ENCODE measurements at places on chromosomes 13 and 19. TPM values are rescaled to one million over a fixed set of nuclear protein-coding genes. Genes with fewer than 3 reads are reported as not detected.

Gene C19orf12
- 17.0 TPM for total RNA-seq

- no peak for DNase-seq
These were observed 446.4 kb downstream of the DCT start for GRCh38 chr13:94033098-94033497.

Gene WDFY2
- 3.4 TPM for total RNA-seq

Gene IQCN
- total RNA-seq: 10.6 TPM

DNA sequence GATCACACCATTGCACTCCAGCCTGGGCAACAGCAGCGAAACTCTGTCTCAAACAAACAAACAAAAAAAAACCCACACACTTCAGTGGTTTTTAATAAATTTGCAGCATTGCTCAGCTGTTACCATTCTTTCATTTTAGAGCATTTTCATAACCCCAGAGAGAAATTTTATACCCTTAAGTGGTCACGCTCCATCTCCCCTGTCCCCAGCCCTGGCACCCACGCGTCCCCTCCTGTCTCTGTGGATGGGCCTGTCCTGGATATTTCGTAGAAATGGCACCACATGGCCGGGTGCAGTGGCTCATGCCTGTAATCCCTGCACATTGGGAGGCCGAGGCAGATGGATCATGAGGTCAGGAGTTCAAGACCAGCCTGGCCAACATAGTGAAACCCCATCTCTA lies 7.8 kb downstream of the THOP1 start:
- no peak for DNase-seq

- no peak for DNase-seq
These were observed 298.3 kb downstream of the DIAPH3 start for GRCh38 chr13:59865398-59865797.

- peak; percentile 88 for DNase-seq
These were observed 23.1 kb downstream of the LYL1 start for GRCh38 chr19:13079542-13079986.

- DNase-seq: no peak
These were observed 226.7 kb downstream of the RFC3 start for GRCh38 chr13:34044660-34045080.

DNA sequence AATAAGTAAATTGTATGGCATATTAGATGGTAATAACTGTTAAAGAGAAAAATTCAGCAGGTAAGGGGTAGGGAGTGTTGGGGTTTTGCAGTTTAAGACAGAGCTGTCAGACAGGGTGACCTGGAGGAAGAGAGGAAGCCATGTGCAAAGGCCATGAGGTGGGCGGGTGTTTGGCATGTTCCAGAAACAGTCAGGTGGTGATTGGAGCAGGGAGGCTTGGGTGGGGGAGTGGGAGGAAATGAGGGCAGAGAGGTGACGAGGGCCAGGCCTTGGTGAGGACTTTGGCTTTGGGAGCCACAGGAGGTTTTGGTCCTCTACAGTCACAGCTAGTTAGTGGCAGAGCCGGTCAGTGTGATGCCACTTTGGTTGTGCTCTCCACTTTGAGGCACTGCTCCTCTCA lies 20.1 kb downstream of the RYR1 start:
- no peak for DNase-seq

GRCh38 chr19:15431396-15432017 lies 12.7 kb upstream of the AKAP8L start:
- no peak for DNase-seq

DNA sequence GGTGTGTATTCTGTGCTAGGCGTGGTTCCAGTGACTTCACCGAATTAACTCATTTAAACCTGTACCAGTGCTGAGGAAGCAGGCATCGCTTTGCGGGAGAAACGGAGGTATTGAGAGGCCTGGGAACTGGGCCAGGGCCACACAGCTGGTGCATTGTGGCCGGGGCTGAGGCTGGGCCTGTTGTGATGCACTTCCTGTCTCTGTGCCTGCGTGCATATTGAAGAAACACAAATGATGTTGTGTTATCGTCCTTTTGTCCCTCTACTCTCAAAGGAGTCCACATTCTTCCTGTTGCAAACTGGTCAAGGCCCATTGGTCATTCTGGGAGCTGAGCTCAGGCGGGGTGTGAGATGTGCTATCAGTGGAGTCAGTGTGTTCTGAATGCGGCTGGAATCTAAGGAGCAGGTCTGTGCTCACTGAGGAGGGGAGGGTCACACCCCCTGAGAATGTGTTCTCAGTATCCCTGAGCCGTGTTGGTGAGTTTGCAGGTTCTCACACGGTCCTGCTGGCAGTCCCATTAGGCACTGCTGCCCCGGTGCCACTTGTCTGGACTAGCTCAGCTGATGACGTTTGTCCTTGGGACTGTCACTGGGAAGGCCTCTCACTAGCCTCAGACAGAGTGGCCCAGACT lies 62.1 kb downstream of the ARHGEF7 start:
- peak; percentile 42 for DNase-seq

Gene CRB3
- total RNA-seq: 139 TPM

DNA sequence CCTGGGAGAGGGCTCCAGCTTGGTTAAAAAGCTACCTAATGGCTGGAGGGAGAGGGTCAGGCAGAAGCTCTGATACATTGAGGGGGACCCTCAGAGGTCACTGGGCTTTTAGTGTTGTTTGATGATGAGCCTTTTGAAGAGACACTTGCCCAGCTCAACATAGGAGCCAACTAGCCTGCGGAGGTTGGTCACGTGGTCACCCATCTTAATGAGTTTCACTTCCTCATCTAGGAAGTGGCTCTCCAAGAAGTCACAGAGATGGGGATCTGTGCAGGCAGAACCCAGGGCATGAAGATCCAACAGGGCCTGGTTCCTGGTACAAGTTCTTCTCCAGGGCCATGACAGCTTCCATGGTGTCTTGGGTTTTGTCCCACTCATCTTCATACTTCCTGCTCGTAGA lies 33.4 kb downstream of the IPO5 start:
- no peak for DNase-seq

DNA sequence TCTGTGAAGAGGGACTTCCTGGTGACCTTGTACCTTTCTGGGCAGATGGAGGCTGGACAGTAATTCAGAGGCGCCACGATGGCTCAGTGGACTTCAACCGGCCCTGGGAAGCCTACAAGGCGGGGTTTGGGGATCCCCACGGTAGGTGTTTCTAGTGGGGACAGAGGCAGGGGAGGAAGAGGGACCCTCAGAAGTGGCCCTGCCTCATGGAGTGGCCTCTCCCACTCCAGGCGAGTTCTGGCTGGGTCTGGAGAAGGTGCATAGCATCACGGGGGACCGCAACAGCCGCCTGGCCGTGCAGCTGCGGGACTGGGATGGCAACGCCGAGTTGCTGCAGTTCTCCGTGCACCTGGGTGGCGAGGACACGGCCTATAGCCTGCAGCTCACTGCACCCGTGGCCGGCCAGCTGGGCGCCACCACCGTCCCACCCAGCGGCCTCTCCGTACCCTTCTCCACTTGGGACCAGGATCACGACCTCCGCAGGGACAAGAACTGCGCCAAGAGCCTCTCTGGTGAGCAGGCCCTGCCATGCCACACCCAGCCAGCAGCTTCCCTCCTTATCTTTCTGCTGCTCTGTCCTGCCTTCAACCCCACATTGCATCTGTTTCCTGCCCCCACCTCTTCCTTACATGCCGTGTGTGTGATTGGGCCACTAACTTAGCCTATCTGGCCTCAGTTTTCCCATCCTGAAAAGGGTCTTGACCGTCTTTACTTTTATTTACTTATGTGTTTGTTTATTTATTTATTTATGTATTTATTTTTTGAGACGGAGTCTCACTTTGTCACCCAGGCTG lies 7.3 kb downstream of the ANGPTL4 start:
- peak; percentile 45 for DNase-seq

- DNase-seq: no peak
These were observed 19.0 kb upstream of the PLPP2 start for GRCh38 chr19:310141-310651.

GRCh38 chr13:39895254-39895653 lies 239.8 kb downstream of the COG6 start:
- no peak for DNase-seq

DNA sequence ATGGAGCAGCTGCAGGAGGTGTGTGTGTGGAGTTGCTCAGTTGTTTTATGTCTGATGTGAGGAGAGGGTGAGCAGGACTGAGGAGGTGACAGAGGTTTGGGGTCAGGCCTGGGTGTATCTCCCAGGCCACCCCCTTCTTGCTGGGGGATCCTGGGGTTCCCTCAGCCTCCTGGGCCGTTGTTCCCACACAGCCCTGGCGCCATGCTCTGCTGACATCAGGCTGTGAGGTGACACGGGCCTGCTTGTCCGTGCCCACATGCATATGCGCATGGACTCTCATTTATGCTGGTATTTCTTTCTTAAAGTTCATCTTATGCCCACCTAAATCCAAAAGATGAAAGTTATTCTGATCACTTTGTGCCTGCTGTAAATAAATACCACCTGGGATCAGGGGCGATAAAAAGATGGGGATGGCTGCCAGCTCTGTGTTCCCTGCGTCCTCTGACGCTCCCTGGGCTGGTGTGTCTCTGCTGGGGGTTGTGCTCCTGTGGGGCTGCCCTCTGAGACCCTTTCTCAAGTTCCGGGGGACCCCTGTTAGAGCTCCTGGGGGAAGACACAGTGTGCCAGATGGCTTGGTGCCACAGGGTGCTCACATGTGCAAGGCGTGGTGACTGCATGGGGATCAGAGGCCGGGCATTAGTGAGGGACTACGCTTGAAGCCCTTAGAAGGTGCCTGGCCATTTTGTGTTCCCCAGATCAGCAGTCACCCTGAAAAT lies 12.6 kb downstream of the NAXD start:
- no peak for DNase-seq

- DNase-seq: no peak
These were observed 7.0 kb upstream of the RAB8A start for GRCh38 chr19:16104722-16105121.

DNA sequence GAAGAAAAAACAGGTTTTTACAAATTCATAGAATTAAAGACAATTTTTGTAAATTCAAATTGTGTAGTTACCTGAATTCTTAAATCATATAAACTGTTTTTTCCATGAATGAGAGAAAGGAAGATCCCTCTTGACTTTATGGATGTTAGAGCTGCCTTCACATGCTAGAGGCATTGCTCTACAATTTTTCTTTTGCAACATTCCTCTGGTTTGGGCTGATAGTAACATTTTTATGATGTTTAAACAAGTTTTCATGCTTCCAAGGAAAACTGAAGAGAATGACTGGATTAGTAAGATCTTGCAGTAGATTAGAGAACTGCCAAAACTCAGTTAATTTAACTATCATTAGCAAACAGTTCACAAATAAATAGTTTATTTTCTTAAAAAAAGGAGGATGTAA lies 250.6 kb downstream of the GPC6 start:
- no peak for DNase-seq

- no peak for DNase-seq
These were observed 154.8 kb downstream of the ABCC4 start for GRCh38 chr13:95146486-95146885.

DNA sequence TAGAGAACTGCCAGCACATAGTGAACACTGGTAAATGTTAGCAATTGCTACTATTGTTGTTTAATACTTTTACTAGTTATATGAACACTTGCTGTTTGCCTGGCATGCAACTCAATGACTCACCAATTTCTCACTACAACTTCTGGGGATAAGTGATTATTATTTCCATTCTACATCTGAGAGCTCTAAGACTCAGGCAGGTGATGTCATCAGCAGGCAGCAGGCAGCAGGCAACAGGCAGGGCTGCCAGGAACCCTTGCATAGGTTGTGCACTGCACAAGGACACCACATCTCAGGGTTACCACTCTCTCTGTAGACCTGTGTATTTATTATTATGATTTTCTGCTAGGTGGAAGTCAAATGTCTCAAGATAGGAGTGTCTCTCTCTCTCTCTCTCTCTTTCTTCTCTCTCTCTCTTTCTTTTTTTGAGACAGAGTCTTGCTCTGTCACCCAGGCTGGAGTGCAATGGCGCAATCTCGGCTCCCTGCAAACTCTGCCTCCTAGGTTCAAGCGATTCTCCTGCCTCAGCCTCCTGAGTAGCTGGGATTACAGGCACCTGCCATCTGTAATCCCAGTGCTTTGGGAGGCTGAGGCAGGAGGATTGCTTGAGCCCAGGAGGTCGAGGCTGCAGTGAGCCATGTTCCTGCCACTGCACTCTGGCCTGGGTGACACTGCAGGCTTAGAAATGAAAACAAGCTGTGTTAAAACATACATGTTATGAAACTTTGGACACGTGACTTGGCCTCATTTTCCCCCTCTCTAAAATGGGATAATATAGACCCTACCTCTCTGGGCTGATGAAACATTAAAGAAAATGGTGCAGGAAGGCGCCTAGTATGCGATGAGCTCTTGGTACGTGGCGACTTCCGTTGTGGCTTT lies 22.7 kb downstream of the HPN start:
- DNase-seq: no peak

GRCh38 chr19:17602872-17603510 lies 47.5 kb downstream of the COLGALT1 start:
- DNase-seq: no peak

Gene CYP4F22
- 0.19 TPM for total RNA-seq

- peak; percentile 67 for DNase-seq
These were observed 10.2 kb downstream of the OXGR1 start for GRCh38 chr13:96984051-96984508.

DNA sequence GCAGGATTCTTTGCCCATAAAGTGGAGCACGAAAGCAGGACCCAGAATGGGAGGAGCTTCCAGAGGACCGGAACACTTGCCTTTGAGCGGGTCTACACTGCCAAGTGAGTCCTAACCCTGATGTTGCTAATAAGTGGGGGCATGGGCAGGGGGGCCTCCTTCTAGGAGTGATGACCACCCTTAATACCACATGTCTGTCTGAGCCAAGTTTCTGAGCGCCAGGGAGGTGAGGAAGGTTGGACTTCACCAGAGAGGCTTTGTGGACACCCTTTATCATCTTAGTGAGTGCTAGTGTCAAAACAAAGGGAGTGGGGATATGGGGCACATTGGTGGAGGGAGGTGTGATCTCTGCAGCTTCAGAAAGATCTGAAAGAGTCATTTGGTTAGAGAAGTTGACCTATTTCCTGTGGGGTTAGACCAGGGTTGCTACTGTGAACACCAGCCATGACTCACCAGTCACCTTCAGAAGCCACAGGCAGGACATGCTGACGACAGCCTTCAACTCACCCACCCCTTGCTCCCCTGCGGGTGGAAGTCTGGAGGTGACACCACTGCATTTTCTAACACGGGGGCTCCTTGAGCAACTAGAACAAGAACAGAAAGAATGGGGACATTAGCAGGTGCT lies 8.8 kb downstream of the ALOX5AP start:
- peak; percentile 59 for DNase-seq

Gene CKM
- total RNA-seq: 1.1 TPM

Gene VSTM1
- total RNA-seq: not detected

DNA sequence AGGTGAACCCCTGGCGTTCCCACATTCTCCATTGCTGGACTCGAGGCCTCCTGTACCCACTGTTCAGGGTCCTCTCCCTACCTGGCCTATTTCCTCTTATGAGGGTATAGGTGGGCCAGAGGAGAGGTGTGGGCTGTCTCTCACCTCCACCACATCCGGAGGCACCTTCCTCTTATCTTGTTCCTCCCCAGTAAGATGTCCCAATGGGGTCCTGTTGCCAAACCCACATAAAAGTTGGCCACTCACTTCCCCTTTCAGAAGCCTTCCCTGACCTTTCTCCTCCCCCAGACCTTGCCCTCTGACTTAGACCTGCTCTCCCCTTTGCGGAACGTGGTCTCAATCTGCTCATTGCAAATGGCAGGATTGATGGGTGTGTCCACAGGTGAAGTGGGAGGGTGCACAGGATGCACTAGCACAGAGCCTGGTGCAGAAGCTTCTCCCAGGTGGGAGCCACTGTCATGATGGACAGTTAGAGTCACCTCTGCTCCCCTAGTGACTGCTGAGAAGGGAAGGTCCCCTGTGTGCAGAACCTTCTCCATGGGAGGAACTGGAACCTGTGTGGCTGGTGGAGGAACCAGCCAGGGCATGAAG lies 1.3 kb downstream of the CYP4F3 start:
- DNase-seq: no peak
